ENCODE measurements at places on chromosomes 13 and 19. TPM values are rescaled to one million over a fixed set of nuclear protein-coding genes. Genes with fewer than 3 reads are reported as not detected.

C5AR2 gene
- total RNA-seq = 6.4 TPM

DNA sequence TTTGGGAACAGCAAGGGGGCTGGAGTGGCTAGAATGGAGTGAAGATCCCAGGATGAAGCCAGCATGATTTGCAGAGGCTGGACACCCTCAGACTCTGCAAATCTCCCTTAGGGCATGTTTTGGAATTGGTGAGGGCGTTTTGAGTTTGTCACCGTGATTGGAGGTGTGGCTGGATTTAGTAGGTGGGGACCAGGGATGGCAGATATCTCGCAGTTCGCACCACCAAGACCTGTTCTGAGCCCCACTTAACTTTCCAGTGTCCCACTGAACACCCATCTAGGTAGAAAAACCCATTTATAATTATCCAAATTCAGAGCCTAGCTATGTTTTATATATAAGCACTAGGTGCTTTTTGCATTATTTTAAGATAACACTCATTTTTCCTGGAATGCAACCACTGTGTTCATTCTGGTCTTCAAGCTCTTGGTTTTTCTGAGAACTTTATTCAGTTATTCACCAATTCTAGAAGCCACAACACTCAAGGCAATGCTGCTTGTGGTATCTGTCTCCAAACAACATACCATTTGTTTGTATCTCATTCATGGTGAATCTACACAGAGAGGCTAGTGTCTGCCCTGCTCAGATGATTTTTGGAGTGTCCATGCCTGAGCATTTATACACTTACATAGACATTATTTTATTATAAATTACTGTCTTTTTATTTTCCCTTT is 3.0 kb upstream of the NANOS2 start:
- H3K27ac ChIP-seq = no peak overlapping the region
- no peaks in the 10 kb centered on the region for H3K36me3 ChIP-seq
- no peak for DNase-seq
- H3K4me1 ChIP-seq = no peaks in the 10 kb centered on the region
- H3K4me3 ChIP-seq = no peak overlapping the region
- peaks cover 4% of the 10 kb centered on the region for H3K27me3 ChIP-seq

DNA sequence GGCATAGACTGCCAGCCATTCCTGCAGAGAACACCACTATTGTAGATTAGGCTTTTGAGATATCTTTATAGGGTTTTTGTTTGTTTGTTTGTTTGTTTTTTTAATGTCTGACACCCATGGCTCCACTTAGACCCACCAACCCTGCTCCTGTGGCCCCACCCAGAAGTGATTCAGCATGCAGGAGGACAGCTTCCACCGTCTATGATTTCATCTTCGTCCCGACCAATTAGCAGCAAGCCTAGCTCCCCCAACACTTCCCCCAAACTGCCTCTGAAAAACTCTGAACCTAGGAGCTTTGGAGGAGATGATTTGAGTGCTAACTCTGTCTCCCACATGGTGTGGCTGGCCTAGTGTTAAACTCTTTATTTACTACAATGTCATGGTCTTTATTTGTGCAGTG is 108.3 kb upstream of the RXFP2 start:
- H3K4me3 ChIP-seq = no peak overlapping the region
- no peak overlapping the region for H3K27ac ChIP-seq
- no peaks in the 10 kb centered on the region for H3K36me3 ChIP-seq
- no peak for DNase-seq
- no peaks in the 10 kb centered on the region for H3K27me3 ChIP-seq
- no peaks in the 10 kb centered on the region for H3K4me1 ChIP-seq

GRCh38 chr13:47549219-47549752 is 451.8 kb downstream of the SUCLA2 start:
- H3K36me3 ChIP-seq = no peaks in the 10 kb centered on the region
- H3K4me3 ChIP-seq = no peak overlapping the region
- no peak for DNase-seq
- H3K27ac ChIP-seq = no peak overlapping the region
- no peaks in the 10 kb centered on the region for H3K27me3 ChIP-seq
- no peaks in the 10 kb centered on the region for H3K4me1 ChIP-seq

MEIOSIN gene
- not detected for total RNA-seq

DNA sequence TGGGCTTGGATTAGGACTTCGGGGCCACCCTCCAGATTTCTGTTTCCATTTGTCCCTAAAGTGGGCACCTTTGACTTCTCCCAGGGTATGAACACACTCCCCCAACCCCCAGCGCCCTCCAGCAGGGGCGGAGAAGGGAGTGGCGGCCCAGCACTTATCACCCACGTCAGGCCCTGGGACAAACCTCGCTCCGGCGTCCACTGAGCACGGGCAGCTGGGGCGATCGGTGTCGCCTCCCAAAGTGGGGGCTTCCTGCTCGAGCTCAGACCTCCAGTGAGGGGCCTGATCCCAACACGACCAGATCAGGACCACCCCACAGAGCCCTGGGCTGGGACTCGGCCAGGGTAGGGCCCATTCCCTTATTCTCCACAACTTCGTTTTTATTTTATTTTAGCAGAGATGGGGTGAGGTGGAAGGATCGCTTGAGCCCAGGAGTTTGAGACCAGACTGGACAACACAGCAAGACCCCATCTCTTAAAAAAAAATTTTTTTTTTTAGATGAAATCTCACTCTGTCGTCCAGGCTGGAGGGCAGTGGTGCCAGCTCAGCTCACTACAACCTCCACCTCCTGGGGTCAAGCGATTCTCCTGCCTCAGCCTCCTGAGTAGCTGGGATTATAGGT is 3.7 kb upstream of the TCF3 start:
- DNase-seq = no peak
- H3K27ac ChIP-seq = no peak overlapping the region
- no peaks in the 10 kb centered on the region for H3K36me3 ChIP-seq
- H3K4me1 ChIP-seq = peaks cover 15% of the 10 kb centered on the region

METTL21C gene
- total RNA-seq = not detected

- no peak for DNase-seq
- H3K4me1 ChIP-seq = no peaks in the 10 kb centered on the region
- H3K27me3 ChIP-seq = peaks cover 22% of the 10 kb centered on the region
- H3K27ac ChIP-seq = no peak overlapping the region
Measured at GRCh38 chr19:35416331-35416730, 31.7 kb upstream of the FFAR2 start.

- H3K27me3 ChIP-seq = no peaks in the 10 kb centered on the region
- no peak overlapping the region for H3K4me3 ChIP-seq
- H3K36me3 ChIP-seq = peaks cover 31% of the 10 kb centered on the region
Measured at GRCh38 chr19:19464339-19465098, 50.8 kb downstream of the TSSK6 start.

MADCAM1 gene
- total RNA-seq = 0.92 TPM

DNA sequence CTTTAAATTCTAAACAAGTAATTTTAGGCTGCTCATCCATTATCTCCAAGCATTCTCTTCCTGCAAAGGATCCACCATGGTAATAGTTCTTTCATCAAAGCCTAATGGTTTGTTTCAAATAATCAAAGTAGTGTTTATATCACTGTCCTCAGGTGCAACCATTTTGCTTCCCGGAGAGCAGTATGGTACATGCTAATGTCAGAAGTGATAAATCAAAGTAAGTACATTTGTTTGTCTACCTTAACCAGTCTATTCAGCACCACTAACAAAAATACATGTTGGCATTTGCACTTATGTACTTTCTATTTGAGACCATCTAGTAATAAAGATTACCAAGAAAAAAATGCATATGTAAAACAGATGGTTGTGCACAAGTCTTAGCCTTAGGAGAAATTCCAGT is 37.5 kb downstream of the DACH1 start:
- DNase-seq = no peak
- no peaks in the 10 kb centered on the region for H3K36me3 ChIP-seq
- H3K27ac ChIP-seq = no peak overlapping the region
- no peaks in the 10 kb centered on the region for H3K4me1 ChIP-seq

DNA sequence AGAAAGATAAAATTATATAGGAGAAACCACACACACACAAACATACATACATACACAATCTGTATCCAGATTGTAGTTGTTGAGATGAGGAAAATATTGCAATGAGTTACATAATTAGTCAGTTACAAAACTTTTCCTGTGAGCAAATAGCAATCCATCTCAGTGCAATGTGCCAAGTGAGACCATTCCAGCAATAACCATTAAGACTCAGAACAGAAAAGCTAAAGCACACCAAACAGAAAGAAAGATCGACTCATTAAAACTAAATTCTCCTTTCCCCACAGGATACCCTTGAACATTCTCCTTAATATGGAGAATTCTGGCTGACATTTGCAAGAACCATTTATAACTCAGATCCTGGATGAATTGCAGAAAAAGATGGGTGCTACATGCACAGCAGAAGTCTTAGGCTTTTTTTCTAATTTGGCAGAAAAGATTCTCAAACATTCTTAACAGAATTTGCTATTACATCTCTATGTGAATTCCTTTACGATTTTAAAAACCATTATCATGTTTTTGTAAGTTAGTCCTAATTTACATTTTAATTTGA is 1341.2 kb upstream of the SPRY2 start:
- DNase-seq = no peak
- no peaks in the 10 kb centered on the region for H3K4me1 ChIP-seq
- H3K4me3 ChIP-seq = no peak overlapping the region
- no peaks in the 10 kb centered on the region for H3K36me3 ChIP-seq

GJB2 gene
- 0.77 TPM for total RNA-seq

CGB1 gene
- total RNA-seq = not detected

CBY2 gene
- not detected for total RNA-seq

- H3K27me3 ChIP-seq = no peaks in the 10 kb centered on the region
- DNase-seq = no peak
- H3K4me1 ChIP-seq = no peaks in the 10 kb centered on the region
- no peak overlapping the region for H3K27ac ChIP-seq
- H3K4me3 ChIP-seq = no peak overlapping the region
Measured at GRCh38 chr13:26463296-26463695, 94.2 kb upstream of the WASF3 start.

- no peak overlapping the region for H3K27ac ChIP-seq
- no peaks in the 10 kb centered on the region for H3K36me3 ChIP-seq
- peaks cover 10% of the 10 kb centered on the region for H3K4me1 ChIP-seq
- peaks cover 45% of the 10 kb centered on the region for H3K27me3 ChIP-seq
- no peak for DNase-seq
- H3K4me3 ChIP-seq = no peak overlapping the region
Measured at GRCh38 chr19:39251846-39252245, 3.2 kb upstream of the IFNL4 start.

- H3K36me3 ChIP-seq = peaks cover 64% of the 10 kb centered on the region
- no peak for DNase-seq
- H3K27ac ChIP-seq = no peak overlapping the region
Measured at GRCh38 chr19:1080360-1081161, 13.6 kb downstream of the ARHGAP45 start.

DNA sequence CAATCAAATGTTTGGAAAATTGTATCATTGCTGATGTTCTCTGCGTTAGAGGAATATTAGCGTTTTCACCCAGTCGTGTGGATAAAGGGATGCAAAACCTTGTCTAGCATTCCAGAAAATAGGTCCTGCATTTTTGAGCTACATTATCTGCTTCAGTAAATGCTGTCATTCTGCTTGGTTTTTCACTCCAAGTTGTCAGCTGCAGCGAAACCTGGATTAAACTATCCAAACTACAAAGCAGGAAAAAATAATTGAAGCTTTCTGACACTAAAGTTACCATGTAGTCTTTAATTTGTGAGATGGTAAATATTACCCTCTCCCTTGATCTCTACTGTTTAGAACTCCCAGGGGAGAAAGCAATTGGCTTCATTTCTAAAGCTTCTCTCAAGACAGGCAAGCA is 1795.5 kb upstream of the PRR20A start:
- H3K4me1 ChIP-seq = no peaks in the 10 kb centered on the region
- no peak for DNase-seq
- H3K36me3 ChIP-seq = no peaks in the 10 kb centered on the region
- no peak overlapping the region for H3K27ac ChIP-seq

ZNF667 gene
- 1.4 TPM for total RNA-seq

GRCh38 chr13:79966059-79966458 is 374.9 kb downstream of the SPRY2 start:
- no peak overlapping the region for H3K4me3 ChIP-seq
- no peaks in the 10 kb centered on the region for H3K4me1 ChIP-seq
- no peaks in the 10 kb centered on the region for H3K27me3 ChIP-seq
- H3K27ac ChIP-seq = no peak overlapping the region

- no peaks in the 10 kb centered on the region for H3K4me1 ChIP-seq
- H3K27me3 ChIP-seq = no peaks in the 10 kb centered on the region
- no peak for DNase-seq
Measured at GRCh38 chr13:75763512-75763911, 127.4 kb downstream of the LMO7 start.

GRCh38 chr19:49851456-49852259 is 699 bp downstream of the PTOV1 start:
- peaks cover 18% of the 10 kb centered on the region for H3K36me3 ChIP-seq
- DNase-seq = peak; percentile 53
- H3K4me3 ChIP-seq = peak overlapping the region; percentile 96
- H3K27ac ChIP-seq = peak overlapping the region; percentile 99
- H3K4me1 ChIP-seq = peaks cover 27% of the 10 kb centered on the region

DNA sequence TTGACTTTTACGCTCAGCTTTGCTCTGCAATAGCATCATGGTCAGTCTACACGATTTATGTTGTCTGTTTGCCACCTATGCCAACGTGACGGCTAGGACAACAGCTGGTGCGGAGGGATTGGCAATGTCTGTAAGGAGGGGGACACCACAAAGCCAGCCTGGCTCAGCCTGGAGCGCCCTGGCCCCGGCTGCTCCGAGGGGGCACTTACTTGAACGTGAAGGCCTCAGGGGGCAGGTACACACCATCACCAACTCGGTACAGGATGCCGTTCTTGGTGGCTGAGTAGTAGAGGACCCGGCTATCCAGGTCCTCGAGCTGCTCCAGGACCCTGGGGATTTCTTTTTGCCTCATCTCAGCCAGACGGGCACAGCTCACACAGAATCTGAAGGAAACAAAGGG is 26.4 kb upstream of the EIF3G start:
- no peak overlapping the region for H3K27ac ChIP-seq
- H3K4me1 ChIP-seq = no peaks in the 10 kb centered on the region
- peaks cover 95% of the 10 kb centered on the region for H3K36me3 ChIP-seq
- no peaks in the 10 kb centered on the region for H3K27me3 ChIP-seq
- no peak for DNase-seq

- H3K36me3 ChIP-seq = no peaks in the 10 kb centered on the region
- no peak overlapping the region for H3K27ac ChIP-seq
Measured at GRCh38 chr13:76816394-76816793, 69.8 kb downstream of the KCTD12 start.

DNA sequence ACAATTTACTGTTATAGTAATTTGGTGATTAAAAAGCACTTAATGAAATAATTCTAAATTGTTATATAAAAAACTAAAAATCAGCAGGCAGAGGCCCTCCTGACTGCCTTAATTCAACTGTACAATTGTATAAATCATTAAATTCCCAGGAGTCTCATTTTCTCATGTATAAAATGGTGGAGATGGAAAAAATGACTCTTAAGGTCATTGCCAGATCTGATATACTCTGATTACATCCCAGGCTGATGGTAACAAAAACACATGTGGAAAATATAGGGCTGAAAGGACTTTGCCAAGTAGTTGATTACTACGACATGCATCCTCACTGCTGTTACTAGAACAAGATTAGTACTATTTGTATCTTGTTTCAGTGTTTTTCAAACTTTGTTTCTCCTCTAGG is 1020.0 kb upstream of the SLC10A2 start:
- H3K4me1 ChIP-seq = no peaks in the 10 kb centered on the region
- no peak overlapping the region for H3K4me3 ChIP-seq
- H3K27ac ChIP-seq = no peak overlapping the region
- no peak for DNase-seq

GRCh38 chr13:106786006-106786563 is 218.1 kb upstream of the ARGLU1 start:
- H3K27me3 ChIP-seq = no peaks in the 10 kb centered on the region
- no peak for DNase-seq
- no peaks in the 10 kb centered on the region for H3K4me1 ChIP-seq
- no peak overlapping the region for H3K4me3 ChIP-seq
- no peak overlapping the region for H3K27ac ChIP-seq

- H3K4me3 ChIP-seq = peak overlapping the region; percentile 72
- H3K27me3 ChIP-seq = no peaks in the 10 kb centered on the region
- H3K27ac ChIP-seq = peak overlapping the region; percentile 87
- no peak for DNase-seq
- peaks cover 14% of the 10 kb centered on the region for H3K4me1 ChIP-seq
Measured at GRCh38 chr13:23889615-23890607, 711 bp upstream of the MIPEP start.

Measured in lower lobe of right lung (tissue), 2 donors.